ENCODE measurements at places on chromosomes 6 and 20.

- DNase-seq: no peak
These were observed 173.5 kb downstream of the SCP2D1 start for GRCh38 chr20:18986895-18987580.

- DNase-seq: no peak
These were observed 538.6 kb upstream of the RNF217 start for GRCh38 chr6:124423621-124424020.

DNA sequence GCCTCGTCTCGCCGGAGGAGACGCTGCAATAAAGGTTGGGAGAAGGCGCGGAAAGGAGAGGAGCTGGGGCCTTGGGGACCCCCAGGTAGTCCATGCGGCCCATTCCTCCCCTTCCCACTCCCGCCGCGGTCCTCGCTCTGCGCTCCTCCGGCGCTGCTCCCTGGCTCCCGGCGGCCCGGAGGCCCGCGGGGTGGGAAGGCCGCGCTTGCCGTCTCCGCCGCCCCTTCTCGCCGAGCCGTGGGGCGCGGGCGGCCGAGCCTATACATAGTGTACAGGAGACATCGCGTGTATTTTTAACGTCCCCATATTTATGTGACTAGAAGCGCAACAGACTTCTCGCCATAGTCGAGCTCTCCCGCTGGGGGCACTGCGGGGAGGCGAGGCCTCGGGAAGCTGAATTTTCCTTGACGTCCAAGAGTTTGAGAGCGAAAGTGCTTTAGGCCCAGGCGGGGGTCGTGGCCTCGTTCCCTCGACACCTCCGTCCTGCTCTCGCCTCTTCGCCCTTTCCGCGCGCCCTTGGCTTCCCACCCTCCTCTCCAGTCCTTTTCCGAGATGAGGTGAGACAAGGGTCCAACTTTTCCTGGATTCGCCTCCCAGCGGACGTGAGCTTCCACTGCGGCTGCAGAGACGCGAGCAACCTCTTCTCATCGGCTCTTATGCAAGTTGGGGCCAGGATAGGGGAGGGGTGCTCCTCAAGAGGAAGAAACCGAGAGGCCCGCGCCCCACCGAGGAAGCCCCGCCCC is 29.0 kb downstream of the SLC12A5 start:
- no peak for DNase-seq

GRCh38 chr20:37298190-37298939 is 8.9 kb downstream of the MANBAL start:
- DNase-seq: no peak

DNA sequence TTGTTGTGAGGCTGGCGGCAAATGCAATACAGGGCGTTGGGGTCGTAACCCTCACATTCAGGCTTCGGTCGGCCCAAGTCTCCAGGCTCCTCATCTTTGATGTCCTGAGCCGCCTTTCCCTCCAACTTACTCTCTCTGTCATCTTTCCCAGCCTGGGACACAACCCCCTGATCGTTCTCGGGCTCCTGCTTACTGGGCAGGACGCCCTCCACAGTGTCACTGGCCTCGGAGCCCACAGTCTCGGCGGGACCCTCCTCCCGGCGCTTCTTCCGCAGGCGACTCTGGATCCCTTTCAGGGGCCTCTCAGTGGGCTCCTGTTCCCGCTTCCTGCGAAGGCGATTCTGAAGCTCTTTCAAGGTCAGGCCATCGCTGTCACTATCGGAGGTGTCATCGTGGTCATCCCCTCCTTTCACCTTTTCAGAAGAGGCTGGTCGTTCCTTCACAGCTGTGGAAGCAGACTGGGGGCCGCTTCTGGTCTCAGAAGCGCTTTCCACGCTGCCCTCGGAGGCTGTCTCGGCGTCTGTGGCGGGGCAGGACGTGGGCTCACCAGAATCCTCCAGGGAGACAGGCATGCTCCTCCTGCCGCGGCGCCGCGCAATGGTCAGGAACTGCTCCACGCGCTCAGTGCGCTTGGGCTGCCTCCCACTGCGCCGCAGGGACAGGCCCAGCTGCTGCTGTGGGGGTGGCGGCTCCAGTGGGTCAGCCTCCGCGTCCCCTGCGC is 15.4 kb downstream of the DIDO1 start:
- no peak for DNase-seq

DNA sequence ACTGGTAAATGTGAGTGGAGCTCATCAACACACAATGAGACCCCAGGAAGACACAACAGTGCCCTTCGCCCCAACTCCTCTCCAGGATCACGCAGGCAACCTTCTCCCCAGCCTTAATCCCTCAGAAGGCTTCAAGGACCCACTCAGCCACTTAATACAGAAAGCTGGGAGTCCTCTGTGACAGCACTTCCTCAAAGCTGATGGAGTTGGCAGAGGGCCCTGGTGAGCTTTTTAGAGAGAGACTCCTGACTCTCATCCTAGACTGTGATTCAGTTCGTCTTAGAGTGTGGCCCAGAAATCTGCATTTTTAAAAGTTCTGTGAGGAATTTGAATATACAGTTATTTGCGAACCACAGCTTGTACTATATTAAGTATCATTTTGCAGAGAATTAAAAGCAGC is 187.7 kb downstream of the UST start:
- DNase-seq: no peak

DNA sequence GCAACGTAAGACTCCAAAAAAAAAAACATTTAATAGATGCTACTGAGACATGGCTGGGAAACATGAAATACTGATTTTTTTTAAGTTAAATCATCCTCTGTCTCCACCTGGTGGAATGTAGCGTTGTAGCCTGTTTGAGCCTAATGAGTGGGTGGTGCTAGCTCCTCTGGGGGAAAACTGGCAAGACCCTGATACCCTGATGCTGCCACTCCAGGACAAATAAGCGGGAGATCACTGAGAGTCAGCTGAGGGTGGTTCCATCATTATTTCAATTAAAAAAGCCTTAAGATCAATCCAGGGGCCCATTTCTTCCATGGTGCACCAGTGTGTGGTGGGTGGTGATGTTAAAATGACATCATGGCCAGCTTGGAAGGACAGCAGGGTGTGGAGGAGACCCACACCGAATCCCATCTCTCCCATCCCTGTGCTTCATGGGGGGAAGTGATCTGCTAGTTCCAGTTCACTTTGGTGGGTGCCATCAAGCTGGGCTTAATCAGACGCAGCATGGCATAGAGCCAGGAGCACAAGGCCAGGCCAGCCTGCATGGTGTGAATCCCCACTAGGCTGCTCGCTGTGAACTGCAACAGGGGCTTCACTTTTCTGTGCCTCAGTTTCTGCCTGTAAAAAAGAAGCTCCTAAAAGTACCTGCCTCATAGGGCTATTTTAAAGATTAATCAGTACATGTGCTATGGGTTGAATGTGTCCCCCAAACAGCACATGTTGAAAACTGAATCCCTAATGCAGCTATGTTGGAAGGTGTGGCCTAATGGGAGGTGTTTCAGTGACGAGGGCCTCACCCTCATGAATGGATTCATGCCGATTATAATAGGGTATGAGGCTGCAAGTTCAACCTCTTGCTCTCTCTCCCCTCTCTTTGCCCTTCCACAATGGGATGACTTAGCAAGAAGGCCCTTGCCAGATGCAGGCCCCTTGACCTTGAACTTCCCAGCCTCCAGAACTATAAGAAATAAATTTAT is 13.0 kb upstream of the MRPS10 start:
- no peak for DNase-seq

DNA sequence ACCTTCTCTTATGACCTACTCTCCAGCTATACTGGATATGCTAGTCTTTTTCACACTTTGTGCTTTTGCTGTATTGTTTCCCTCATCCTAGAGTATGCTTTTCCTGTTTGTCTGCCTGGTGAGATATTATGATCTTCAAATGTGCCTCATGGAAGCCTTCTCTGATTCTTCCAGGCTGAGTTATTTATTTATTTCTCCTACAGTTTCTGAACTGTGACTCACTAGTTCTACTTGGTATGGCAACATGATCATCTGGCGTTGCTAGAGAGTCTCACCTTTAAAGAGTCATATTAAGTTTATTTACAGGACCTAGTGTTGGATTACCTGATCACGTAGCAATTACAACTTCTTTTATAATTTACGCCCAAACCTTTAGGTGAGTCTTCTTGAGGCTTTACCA is 81.2 kb upstream of the HDAC2 start:
- DNase-seq: no peak

DNA sequence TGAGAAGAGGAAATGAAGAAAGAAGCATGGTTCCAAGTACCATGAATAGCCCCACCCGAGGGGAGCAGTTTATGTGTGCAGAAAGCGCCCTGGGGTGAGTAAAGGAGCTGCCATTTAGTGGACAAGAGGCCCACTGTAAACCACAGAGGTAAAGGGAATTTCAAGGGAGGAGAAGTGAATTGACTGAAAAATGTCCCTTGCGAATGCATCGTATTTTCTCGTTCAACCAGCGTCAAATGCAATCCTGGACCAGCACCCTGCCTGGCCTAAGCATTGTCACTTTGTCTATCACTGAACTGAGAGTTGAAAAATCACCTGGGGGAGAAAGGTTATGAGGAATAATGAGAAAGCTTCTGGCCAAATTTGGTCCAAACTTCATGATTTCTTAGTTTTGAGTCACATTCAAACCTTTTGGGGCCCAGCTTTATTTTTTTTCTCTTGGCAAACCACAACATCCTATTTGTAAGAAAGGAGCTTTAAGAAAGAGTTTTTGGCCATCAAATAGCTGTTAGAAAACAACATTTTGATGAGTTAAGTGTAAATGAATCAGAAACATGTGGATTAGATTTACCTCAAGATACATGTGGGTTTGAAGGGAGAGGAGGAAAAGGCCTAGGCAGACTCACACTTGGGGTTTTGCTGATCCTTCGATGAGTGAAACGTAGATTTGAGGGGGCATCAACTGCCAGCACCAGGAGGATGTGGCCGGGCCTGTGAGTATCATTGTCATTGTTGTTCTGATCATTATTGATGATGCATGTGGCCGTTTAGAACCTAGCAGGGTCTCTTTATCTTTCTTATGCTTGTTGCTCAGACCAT is 214.0 kb downstream of the CLIC5 start:
- no peak for DNase-seq

- no peak for DNase-seq
These were observed 2.5 kb upstream of the R3HDML start for GRCh38 chr20:44334306-44334705.
